ENCODE measurements at places on chromosomes 13 and 19.

- DNase-seq: no peak
Measured at GRCh38 chr19:18507727-18508440, 14.0 kb downstream of the ELL start.

GRCh38 chr19:21098291-21098690, 16.3 kb downstream of the ZNF714 start:
- DNase-seq: no peak

GRCh38 chr13:113609616-113610015, 25.1 kb downstream of the TFDP1 start:
- no peak for DNase-seq

- no peak for DNase-seq
Measured at GRCh38 chr19:49594157-49594992, 3.4 kb downstream of the PRR12 start.

DNA sequence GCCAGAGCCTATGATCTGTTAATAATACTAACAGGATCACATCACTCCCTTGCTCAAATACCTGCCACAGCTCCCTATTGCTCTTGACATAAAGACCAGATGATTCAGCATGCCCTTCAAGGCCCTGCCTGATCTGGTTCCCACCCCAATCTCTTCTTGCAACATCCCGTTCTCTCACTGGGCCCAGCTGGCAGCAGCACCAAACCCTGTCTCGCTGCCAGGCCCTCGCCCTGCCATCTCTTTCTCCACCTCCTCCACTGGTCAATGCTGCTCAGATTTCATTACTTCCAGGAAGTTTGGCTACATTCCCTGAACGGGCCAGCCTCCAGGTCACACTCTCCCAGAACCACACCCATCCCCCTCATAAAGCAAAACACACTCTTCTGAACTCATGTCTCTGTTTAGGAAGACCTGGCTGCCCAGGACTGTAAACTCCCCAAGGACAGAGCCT, 8.6 kb upstream of the BCAT2 start:
- no peak for DNase-seq

DNA sequence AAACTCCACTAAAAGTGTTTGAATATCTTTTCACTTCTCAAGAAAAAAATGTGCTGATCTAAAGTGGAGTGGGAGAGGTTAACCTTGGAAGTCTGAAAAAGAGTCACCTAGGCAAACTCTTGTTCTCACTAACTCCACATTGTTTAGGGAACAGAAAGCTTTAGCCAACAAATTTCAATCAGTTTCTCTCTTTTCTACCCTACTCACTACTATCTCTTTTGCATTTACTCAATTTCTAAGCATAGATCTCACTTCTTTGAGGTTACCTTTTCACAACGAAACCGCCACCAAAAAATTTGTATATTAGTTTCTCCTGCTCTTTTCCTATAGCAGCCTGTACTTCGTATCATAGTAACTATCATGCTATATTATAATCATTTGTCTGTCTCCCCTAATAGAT, 6.3 kb downstream of the NHLRC3 start:
- no peak for DNase-seq

DNA sequence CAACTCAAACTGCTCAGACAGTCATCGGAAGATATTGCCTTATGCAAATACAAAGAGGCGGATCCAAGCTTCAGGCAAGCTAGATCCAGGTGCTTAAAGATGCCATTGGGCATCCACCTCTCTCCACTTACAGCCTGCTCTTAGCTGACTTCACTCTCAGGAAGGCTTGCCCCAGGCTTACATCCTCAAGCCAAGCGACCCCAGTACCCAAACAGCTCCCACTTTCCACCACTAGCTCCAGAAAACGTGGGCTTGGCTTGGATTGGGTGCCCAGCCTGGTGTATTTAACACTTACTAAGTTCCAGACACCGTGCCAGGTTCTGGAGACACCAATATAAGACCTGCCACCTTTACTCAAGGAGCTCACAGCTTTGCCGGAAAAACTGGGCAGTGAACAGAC, 142.1 kb upstream of the VSTM2B start:
- DNase-seq: no peak

GRCh38 chr13:32259116-32259515, 56.0 kb downstream of the ZAR1L start:
- no peak for DNase-seq

DNA sequence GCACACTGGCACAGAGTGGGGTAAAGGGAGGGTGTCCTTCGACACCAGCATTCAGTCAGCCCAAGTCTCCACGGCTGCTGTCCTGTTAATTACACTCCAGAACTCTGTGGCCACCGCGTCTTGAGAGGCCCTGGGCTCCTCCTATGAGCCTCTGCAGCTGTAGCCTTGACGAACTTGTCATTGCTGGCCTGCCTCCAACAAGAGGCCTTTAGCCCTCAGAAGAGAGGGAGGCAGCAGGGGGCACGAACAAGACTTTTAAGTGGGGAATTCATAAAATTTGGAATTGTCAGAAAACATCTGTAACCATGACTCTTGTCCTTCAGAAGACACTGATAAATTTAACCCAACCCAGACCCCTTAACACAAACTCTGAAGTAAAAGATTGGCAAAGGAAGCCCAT, 241.9 kb downstream of the UQCRFS1 start:
- no peak for DNase-seq

DNA sequence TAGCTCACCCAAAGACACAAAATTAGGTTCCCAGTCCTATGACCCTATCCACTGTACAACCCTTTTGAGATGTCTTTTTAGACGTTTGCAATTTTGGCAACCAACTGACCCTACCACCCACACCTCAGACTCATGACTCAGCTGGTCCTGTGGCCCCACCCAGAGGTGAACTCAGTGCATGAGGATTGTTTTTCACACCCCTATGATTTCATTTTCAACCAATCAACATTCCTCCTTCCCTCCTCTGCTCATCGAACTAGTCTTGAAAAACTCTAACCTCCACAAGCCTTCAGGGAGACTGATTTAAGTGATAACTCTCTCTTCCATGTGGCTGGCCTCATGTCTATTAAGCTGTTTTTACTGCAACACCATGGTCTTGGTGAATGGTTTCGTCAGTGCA, 350.7 kb downstream of the UQCRFS1 start:
- no peak for DNase-seq

GRCh38 chr19:45824041-45824471, 8.9 kb upstream of the RSPH6A start:
- no peak for DNase-seq

GRCh38 chr19:9309974-9310446, 372 bp upstream of the ZNF699 start:
- DNase-seq: no peak

DNA sequence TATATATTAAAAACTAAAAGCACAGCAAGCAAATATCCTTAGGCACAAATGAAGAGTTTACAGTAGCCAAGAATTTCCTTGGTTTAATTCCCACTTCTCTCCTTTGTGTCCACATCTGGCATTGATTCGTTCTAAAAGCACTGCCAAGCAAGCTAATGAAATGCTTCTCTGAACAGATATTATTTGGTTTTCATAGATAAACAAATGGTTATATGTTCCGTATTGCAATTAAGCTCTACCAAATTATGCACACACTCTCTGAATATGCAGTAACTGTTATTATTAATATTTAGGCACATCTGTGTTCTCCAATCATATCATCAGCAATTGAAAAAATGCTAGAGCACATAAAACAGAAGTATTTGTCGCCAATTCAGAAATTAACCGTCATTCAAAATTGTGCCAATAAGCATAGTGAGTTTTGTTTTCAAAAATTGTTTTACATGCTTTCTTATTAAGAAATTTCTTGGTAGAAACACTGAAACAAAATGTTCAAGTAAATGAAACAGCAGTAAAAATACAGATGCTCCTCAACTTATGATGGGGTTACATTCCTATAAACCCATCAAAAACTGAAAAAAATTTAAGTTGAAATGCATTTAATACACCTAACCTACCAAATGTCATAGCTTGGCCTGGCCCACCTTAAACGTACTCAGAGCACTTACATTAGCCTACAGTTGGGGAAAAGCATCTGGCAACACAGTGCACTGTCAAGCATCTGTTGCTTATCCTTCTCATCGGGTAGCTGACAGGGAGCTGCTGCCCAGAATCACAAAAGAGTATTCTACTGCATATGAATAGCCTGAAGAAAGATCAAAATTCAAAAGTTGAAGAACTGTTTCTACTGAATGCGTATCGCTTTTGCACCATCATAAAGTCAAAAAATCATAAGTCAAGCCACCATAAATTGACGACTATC, 2134.7 kb downstream of the PCDH9 start:
- no peak for DNase-seq

DNA sequence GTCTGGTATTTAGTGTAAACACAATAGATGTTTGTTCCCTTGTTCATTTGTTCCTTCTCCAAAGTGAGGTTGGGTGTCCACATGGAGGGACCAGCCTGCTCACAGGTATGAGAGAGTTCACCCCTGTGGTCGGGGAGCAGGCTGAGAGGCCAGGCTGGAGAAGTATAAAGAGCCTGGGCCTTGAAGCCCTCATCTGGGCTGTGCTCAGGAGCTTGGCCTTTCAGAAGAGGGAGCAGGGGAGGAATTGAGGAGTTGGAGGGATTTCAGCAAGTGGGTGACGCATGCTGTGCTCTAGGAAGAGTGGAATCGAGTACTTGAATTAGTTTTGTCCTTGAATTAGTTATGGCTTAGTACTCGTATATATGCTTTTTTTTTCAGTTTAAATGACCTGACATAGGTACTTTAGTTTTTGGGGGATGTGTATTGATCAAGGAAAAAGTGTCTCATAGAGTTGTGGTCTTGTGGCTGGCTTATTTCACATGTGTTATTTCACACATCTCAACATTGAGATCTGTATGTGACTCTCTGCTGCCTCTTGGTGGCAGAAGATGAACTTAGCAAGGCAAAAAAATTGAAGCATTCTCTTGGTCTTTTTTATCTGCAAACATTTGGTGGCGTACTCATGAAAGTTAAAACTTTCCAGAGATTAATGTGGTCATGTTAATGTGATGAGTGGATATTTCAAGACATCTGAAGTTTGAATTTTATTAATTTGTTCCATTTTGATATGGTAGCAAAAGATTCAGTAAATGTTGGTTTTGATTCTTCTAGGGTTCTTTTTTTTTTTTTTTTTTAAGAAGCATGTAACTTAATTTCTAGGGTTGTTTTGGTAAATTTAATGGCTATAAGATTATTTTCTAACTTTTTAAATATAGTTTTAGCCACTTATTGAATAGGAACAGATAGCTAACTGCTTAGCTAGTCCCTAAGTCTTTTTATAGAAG, 54.3 kb downstream of the SLAIN1 start:
- peak; percentile 8 for DNase-seq

- no peak for DNase-seq
Measured at GRCh38 chr19:54731191-54731590, 6.9 kb downstream of the KIR3DL3 start.

GRCh38 chr19:4594201-4594600, 34.7 kb upstream of the SEMA6B start:
- DNase-seq: no peak

- DNase-seq: no peak
Measured at GRCh38 chr19:20928371-20928770, 5.3 kb downstream of the ZNF85 start.

GRCh38 chr19:2207991-2208860, 27.9 kb downstream of the PLEKHJ1 start:
- no peak for DNase-seq

- DNase-seq: no peak
Measured at GRCh38 chr13:38914070-38914469, 76.6 kb downstream of the STOML3 start.

DNA sequence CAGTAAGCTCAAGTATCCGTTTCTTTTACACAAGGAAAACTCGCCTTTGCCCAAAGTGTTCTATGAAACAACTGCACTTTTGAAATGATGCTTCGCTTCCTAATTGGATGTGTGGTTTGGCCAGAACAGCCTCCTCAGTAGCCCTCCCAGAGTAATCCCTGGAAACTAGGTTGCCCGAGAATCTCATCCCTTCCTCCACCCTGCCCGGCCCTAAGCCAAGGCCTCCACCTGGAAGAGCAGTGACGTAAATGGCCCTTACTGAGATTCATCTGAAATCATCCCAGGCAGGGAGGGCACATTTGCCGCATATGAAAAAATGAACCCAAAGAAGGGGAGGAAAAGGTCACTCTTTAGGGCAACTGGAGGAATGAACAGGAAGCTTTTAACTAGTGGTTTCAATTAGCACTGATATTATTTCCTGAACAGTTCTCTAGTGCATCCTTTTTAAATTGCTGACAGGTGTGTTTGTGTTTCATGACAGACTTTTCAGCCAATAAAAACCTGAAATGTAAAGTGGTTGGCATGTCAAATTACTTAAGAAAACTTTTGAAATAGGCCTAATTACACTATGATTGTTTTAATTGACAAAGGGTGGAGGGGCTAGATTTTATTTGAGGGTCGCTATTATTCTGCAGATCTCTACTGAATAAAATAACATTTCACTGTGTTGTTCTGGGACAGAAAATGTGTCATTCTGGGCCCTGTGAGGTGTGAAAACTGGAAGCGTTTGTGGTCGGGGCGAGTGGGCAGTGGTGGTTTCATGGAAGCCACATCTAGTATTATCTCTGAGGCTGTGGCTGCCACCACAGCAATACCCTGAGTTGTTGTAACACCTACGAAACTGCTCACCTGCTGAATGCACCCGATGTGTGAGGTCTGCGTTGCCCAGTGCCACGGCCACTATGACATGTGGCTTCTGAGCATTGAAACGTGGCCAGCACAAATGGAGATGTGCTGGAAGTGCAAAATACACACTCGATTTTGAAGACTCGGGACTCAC, 112.1 kb downstream of the ZIC5 start:
- peak; percentile 62 for DNase-seq

DNA sequence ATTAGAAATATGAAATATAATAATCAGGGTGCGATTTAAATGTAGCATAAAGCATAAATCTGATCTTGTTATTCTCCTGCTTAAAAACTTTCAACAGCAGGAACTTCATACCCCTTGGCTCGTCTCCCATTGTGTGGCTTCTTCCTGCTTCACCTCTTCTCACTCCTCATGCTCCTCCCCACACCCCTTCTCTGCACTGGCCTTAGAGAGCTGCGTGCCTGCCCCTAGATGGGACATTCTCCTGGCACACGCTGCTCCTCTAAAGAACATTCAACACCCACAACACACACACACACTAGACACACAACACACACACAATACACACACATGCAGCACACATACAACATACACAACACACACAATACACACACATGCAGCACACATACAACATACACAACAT, 104.6 kb upstream of the RAP2A start:
- no peak for DNase-seq

- DNase-seq: no peak
Measured at GRCh38 chr13:105630431-105630830, 905.0 kb downstream of the EFNB2 start.
